ENCODE measurements at places on chromosomes 13 and 19.

- DNase-seq, result no peak
These were observed 301 bp upstream of the ZNF610 start for GRCh38 chr19:52335768-52336116.

DNA sequence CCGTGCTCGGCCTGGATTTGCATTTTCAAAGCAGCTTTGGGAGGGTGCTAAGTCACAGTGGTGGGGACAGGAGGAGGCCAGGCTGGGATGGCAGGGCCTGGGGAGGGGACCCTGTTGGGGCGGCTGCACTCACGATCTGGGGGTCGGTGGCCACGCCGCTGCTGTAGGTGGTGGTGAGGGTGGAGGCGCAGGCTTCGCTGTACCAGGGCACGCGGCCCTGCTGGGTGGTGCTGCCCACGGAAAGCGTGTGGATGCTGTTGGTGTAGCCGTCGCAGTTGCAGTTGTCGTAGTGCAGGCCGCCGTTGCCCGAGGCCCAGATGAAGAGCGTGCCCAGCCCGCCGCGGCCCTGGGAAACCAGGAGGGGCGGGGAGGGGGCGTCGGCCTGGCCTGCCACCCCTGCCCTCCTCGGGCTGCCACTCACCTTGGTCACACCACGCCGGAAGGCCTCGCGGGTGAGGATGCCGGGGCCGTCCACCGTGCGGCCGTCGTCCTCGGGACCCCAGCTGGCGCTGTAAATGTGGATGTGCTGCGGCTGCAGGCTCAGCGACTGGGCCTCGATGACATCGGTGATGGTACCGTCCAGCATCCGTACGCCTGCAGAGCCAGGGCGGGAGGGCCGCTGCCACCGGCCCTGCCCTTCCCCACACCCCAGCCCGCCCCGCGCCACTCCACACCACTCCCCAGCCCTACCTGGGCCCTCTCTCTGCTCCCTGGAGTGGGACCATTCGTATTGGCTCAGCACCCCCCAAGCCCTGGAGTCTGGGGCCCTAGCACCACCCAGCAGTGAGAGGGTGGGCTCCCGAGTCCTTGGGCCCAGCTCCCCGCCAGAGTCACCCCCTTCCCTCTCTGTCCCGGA, 3.2 kb downstream of the PCSK4 start:
- DNase-seq, result no peak

DNA sequence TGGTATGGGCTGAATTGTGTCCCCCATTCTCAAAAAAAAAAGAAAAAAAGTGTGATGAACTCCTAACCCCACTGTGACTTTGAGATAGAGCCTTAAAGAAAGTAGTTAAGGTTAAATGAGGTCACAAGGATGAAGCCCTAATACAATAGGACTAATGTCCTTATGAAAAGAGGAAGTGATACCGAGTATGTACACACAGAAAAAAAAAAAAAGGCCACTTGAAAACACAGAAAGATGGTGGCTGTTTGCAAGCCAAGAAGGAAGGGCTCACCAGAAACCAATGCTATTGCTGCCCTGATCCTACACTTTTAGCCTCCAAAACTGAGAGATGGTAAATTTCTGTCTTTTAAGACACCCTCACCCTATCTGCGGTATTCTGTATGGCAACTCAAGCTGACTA, 955.6 kb downstream of the PCDH17 start:
- DNase-seq, result no peak

GRCh38 chr19:39446365-39447084, 1.1 kb downstream of the SUPT5H start:
- DNase-seq, result peak; percentile 4

DNA sequence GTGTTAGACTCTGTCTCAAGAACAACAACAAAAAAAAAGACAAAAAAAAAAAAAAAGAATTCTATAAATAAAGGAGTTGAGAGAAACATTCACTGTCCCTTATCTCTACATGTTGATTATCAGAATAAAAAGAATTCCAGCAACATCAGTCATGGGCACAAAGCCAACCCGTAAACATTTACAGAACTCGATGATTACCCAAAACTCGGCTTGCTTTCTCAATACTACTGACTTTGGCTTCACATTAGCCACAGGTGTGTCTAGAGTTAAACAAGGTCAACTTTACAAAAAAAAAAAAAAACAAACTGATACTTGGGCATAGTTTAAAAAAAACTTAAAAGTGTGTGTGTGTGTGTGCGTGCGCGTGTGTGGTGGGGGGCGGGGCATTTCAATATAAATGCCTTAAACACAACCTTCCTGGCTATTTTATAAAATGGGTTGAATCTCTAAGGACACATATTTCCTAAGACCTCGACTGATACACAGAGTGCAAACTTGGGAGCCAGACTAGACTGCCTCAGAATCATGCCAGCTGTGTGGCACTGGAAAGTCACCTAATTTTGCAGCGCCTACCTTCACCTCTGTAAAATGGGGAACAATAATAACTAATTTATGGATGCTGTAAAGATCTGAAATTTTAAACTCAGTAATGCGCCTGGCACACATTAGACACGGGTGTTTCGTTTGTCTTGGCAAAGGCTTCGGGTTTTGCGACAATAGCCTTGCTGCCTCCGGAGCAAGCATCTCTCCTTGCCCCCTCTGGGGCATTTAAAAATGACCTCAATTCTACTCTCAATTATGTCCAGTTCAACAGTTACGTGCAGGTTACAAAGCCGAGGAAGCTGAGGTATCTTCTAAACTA, 922 bp downstream of the EBPL start:
- peak; percentile 12 for DNase-seq

GRCh38 chr13:28199089-28199488, 60.7 kb downstream of the PAN3 start:
- DNase-seq, result no peak

DNA sequence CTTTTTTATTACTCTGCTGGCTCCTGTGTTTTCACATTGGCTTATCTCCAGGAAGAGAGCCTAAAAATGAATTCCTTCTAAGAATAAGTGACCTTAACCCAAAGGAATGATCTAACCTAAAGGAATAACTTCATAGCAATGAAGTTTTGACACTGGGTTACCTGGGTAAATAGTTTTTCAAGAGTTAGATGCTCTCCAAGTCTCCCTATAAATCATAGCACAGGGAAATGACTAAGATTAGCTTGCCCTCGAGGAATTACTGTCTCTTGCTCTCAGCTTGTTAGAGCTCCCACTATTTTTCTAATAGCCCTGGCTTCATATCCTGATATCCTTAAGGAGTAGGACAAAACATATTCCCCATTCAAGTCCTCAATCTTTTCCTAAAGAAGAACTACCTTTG, 66.3 kb downstream of the SPRY2 start:
- no peak for DNase-seq

- DNase-seq, result no peak
These were observed 112.9 kb downstream of the LRCH1 start for GRCh38 chr13:46665633-46666482.

Data from DMS79 treated with DMSO at 0.1 percent for 48 hours (cell line).